ENCODE measurements at places on chromosomes 3 and 15.
A peak's percentile ranks its signal among the peaks of the same experiment; 100 is the strongest.

DNA sequence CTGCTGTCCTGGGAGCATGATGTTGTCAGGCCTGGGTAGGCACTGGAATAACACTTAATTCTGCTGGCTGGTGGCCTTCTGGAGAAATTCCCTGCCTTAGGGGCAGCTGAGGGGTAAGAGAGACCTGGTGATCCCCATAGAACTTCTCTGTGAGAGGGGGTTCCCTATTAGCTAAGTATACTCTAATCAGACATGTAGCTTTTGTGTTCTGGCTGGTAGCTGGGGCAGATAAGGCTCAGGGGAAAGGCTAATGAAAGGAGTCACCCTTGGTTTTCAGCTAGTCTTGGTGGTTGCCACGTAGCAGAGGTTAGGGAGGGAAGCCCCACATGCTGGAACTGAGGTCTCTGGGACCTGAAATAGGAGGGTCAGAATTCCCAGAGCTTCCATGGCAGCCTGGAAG lies 952 bp upstream of the HDDC3 start:
- no peak for DNase-seq

- peak; percentile 44 for DNase-seq
Measured at GRCh38 chr3:9503283-9503682, 50.3 kb downstream of the LHFPL4 start.

DNA sequence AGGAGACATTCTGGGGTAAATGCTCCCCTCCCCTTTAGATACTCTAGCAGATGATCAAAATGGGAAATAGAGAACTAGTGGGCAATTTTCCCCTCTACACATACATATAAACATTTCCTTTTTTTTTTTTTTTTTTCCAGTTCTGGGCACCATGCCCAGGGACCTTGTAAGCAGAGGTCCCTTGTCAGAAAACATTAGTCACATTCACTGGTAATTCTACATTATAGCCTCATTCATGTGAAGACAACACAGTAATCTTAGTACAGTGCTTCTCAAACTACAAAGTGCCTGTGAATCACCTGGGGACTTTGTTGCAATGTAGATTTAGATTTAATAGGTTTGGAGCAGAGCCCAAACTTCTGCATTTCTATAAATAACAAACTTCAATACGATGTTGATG lies 60.1 kb upstream of the ACTC1 start:
- no peak for DNase-seq

DNA sequence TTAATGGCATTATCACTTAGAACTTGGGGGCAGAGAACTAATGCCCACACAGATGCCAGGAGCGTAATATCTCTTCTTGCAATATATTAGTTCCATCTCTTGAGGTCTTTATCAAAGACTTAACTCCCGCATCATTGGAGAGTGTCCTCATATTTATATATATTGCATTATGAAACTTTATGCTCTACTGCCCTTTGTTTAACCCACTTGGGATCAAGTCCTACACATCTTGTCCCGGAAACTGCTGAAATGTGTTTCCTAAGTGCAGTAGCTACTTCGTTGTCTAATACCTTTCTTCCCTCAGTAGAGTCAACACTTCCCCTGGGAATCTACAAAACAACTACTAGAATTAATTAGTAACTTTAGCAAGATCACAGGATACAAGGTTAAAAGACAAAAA lies 1029.2 kb downstream of the OTOL1 start:
- no peak for DNase-seq

- DNase-seq: no peak
Measured at GRCh38 chr3:126464494-126464893, 11.2 kb downstream of the ZXDC start.
